ENCODE measurements at places on chromosomes 1 and 21.
A peak's percentile ranks its signal among the peaks of the same experiment; 100 is the strongest.

DNA sequence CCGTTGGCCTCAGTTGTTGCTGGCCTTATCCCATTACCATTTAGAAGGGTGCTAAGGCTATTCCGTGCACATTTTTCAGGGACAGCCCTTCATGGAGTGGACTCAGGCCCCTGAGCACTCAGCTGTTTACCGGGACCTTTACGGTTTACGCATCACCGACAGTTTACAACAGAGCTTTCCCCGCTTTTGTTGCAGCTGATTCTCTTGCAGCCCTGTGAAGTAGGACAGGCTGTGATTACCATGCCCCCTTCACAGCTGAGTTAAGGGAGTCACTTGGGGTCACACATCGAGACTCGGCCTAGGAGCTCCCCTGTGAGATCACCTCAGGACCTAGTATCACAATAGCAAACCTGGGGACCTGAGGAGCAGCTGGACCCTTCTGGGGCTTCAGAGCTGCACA lies 41.9 kb downstream of the PTPRF start:
- DNase-seq: no peak

DNA sequence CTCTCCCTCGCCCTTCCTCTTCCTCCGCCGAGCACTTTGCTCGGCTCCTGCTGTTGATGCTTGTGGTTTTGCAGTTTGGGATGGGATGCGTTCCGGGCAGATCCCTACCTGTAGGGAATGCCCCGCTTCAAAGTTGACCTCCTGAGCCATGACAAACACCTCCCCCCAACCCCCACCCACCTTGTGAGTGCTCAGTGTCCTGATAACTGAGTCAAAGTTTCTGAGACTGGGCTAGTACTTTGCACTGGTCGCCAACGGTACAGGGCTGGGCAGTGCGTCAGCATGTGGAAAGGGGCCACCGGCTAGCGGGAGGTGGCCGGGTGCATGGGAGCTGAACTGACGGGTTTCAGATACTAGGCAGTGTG lies 771 bp downstream of the RABGAP1L start:
- peak; percentile 50 for DNase-seq

DNA sequence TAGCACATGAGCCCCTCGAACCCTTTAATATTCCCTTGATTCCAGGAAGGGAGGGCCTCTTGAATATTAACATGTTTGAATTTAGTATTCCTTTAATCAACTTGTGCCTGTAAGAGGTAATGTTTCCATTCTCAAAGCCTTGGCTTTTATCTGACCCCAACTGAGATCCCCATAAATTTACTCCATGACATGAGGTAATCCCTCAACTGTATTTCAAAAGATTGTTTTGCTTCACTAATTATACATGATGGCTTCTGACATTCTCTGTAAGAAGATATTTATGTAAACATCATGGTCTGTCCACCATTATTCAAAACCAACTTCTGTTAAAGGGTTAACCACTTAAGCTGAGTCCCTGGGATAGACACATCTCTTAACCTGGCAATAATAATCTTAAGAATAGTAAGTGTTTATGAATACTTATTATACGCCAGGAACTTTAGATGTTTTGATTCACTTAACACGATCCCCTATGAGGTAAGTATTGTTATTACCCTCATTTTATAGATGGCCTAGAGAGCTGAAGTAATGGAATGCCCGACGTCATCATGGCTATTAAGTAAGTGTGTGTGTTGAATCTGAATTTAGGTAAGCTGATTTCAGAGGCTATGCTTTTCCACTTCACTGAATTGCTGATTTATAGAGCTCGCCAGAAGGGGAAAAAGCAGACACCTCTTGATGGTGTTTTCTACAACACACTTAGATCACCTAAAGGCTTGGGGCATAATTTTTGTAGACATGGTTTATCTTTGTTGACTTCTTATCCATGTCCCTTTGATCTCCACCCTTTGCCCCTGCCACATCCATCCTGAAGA lies 11.1 kb downstream of the KRTAP19-1 start:
- DNase-seq: no peak

DNA sequence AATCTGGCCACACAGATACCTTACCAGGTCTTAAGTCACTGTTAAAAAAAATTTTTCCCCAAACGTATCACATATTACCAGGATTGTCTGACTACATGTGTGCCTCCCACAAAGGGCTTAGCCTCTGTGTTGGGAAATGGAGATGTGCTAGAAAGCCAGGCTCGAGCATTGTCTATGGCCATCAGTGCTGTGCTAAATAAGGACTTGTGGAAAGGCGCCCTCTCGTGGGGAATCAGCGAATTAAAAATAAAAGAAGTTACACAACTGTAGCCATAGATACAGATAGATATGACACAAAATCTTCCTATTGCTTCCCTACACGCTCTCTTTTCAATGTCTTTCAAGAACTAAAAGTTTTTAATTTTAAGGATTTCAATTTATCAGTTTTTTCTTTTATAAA lies 47.5 kb upstream of the CRNN start:
- peak; percentile 89 for DNase-seq

DNA sequence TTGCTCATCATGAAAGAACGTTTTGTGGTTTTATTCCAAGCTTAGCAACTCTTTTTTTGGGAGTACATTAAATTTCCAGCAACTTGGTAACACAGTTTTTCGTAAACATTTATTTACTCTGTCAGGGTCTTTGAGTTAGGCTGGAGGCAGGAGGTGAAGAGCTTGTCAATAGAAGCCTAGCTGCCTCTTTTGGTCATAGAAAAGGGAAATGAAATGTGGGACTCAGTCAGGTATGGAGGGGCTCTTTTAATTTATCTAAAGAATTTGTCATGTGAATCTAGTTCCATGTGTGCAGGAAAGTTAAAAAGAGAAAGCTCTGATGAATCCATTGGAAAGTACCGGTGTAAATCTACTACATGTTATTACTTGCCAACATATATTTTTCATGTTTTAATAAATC lies 45.9 kb upstream of the PRMT6 start:
- DNase-seq: no peak

DNA sequence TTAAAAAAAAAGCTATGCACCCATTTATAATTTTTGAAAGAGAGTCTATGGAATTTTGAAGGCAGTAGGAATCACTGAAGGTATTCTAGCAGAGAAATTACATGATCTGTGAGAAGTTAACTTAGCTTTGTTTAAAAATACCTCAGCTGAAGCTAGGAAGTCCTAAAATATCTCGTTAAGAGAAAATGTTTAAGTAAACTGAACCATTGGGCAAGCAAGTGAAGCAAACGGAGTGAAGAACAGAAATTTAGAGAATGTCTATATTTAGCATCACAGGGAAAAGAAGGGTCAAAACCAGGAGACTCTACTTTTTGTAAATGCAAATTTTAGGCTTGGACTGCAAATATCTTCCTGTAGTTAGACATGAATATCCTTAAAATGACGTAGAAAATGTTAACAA lies 230.8 kb downstream of the HMCN1 start:
- DNase-seq: no peak

- no peak for DNase-seq
Observed at GRCh38 chr1:103336408-103336807, 189.1 kb upstream of the RNPC3 start.

- no peak for DNase-seq
Observed at GRCh38 chr1:178825167-178825566, 45.7 kb downstream of the ANGPTL1 start.

DNA sequence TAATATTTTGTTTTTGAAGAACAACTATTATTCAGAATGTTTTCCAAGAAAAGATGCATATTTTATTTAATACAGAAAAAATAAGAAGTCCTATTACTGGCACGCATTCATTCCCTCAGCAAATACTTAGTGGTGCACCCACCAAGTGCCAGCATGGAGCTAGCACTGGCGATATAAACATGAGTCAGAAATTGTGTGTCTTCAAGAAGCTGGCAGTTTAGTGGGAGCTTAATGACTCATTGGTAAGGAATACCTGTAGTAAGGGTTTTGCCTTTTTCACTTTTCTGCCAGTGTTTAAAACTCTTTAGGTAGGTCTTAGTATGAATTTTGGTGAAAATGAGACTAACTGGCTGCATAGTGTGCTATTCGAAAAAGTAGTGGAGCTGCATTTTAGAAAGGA lies 6.3 kb downstream of the MAGI3 start:
- DNase-seq: no peak

DNA sequence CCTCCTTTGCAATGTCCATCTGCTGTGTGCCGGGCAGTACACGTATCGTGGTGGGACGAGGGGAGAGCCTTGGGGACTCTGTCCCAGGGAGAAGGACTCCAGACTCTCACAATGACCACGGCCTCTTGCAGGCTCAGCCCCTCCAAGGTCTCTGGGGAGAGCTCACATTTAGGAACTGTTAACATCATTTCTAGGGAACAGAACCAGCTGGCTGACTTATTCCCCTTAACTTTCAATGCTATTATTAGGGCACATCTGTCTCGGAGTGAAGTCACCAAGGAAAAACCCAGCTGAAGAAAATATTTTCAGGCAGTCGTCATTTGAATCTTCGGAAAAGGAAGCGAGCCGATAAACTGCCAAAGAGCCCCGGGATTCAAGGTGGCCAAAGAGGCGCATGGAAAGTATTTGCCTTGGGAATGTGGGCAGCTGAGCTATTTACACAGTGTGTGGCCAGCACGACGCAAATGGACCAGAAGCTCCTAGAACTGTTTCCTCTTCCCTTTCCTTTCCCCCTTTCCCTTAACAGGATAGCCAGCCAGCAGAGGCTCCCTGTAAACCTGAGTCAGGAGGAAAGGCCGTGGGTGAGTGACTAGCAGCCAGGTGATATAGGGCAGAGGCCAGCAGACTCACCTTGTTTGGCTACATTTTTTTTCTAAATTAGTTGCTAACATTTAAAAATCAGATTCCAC lies 74.5 kb downstream of the ITPKB start:
- no peak for DNase-seq

DNA sequence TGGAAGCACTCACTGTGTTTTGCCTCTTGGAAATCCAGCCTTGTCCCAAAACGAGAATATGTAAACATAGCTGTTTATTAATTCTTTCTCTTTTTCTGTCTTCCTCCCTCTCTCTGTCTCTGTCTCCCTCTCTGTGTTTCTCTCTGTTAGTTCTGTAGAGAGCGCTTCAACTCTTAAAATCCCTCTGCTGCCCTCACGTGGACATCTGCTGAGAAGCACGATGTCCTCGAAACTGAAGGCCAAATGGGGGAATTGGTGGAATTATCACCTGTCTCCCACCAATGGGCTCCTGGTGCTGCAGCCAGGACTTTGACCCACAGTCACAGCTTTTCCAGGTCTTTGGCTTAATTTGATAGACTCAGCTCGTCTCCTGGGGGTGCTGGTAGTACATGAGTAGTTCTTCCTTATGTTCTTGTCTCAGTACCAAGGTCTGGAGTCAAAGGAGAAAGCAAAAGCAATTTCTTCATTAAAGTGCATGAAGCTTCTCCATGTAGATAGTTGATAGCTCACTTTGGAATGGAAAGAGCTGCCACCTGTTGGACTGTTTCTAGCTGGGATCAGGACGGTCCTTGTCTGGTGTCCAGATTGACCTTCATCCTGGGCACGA lies 5.5 kb upstream of the GBP6 start:
- peak; percentile 90 for DNase-seq

GRCh38 chr1:62436039-62436465 lies 797 bp upstream of the USP1 start:
- peak; percentile 100 for DNase-seq

- DNase-seq: peak; percentile 35
Observed at GRCh38 chr1:25879675-25880074, 4.2 kb upstream of the PAQR7 start.

GRCh38 chr1:34978921-34979320 lies 6.2 kb downstream of the TMEM35B start:
- no peak for DNase-seq

- DNase-seq: peak; percentile 77
Observed at GRCh38 chr21:43362321-43362791, 64.6 kb downstream of the SIK1 start.

DNA sequence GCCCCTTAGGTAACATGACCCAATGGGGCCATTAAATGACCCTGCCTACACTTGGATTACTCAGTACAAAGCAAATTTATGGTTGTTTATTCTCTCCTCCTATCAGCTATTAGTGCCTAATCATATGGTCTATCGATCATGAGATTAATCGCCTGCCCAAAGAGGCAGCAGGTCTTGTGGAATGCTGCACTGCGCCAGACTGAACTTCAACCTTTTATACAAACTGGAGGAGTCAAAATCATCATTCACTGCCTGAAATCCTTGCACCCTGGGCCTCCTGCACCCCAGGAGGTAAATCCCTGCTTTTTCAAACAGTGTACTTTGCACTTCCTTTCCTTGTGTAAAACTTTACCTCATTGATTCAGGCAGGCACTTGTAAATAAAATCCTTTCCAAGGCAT lies 69.7 kb downstream of the NFIA start:
- DNase-seq: no peak

DNA sequence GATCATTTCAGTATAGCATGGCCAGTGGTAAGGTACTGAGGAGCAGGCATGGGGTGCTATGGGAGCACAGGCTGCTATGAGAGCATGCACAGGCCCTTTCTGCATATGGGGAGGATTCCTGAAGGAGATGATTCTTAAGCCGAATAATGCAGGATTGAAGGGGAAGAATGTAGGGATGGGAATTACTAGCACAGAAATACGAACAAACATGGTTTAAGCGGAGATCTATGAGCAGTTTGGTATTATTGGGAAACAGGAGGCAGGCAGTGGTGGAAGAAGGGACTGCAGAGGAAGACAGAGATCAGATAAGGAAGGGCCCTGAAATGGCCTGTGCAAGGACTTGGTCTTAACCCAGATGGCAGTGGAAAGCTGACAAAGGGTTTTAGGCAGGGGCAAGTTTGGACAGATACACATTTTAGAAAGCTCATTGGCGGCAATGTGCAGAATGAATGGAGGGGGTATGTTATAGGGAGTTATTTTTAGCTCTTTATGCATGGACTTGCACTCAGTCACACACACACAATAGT lies 1.7 kb downstream of the OSCP1 start:
- peak; percentile 82 for DNase-seq

DNA sequence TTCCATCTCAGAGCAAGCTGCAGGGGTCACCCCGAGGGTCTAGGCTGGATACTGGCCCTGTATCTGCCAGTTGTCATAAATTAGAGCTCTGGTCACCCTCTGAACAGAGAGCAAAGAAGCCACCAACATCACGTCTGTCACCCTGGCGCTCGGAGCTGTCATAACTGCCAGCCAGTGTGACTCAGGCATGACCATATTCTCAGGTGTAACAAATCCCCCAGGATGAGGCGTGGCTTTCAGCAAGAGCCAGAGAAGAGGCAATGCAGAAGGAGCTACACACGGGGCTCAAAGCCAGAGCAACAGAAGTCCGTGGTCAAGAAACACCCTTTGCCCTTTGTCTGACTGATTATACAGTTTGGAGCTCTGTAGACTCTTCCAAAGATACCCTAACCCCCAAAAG lies 40.0 kb downstream of the PRAMEF20 start:
- no peak for DNase-seq

- no peak for DNase-seq
Observed at GRCh38 chr1:230501849-230502248, 75.7 kb upstream of the PGBD5 start.

GRCh38 chr1:156104861-156105832 lies 9.4 kb upstream of the LMNA start:
- DNase-seq: peak; percentile 47
